ENCODE measurements at places on chromosomes 13 and 19.

DNA sequence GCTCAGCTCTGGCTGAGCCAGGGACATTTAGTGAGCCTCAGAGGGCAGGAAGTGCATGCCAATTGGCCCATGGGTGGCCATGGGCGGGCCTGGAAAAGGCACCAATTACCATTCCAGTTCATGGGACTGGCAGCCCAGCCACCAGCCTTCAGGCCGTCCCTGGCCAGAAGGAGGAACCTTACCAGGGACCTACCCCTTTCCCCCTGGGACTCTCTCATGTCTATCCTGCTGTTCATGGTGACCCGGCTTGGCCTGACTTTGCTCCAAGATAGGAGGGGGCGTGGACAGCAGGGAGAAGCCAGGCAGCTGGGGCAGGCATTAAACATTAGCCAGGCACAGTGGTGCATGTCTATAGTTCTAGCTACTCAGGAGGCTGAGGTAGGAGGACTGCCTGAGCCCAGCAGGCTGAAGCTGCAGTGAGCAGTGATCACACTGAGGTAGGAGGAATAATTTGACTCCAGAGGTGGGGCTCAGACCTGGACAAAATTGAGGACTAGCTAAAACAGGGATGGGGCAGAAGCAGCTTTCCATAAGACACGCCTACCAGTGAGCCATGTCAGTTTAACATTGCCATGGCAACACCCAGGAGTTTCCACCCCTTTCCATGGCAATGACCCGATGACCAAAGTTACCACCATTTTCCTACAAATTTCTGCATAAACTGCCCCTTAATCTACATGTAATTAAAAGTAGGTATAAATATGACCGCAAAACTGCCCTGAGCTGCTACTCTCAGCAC lies 14.3 kb upstream of the ZNF426 start:
- no peak for DNase-seq

DNA sequence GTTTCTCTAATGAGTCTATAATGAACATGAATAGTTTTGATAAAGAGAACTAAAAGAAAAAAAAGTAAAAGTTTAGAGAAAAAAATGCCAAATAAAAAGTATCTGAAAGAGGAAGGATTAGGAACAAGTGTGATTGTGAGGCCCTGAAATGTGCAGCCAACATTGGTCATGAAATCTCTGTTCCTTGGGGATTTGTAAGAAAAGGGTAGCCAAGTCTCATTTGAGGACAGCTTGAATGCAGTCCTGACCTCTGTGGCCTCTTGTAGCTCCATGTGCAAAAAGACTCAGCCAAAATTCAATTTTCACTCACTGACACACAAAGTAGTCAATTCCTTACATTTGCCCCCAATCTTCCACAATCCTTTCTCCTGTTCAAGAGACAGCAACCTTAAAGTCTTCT lies 167.9 kb downstream of the KLF12 start:
- no peak for DNase-seq

DNA sequence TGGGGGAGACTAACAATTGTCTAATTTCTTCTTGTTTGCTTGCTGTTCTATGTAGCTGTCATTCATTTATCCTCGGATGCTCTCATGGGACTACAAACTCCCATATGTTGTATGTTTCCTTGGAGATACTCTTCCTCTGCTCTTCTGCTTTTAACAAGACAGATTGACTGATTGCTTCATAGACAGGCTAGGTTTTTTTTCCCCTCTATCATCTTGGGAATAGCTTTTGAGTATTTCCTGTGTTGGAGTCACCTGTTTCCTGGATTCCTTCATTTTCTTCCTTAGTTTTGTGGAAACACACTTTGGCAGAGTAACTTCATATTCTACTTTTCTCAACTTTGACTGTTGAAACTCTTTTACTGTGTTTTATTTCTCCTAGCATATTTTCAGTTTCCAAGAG lies 27.6 kb downstream of the EDNRB start:
- DNase-seq, result no peak

- no peak for DNase-seq
Measured at GRCh38 chr13:46613409-46614049, 60.6 kb downstream of the LRCH1 start.

GRCh38 chr13:79435561-79435990 lies 29.5 kb upstream of the RBM26 start:
- no peak for DNase-seq

DNA sequence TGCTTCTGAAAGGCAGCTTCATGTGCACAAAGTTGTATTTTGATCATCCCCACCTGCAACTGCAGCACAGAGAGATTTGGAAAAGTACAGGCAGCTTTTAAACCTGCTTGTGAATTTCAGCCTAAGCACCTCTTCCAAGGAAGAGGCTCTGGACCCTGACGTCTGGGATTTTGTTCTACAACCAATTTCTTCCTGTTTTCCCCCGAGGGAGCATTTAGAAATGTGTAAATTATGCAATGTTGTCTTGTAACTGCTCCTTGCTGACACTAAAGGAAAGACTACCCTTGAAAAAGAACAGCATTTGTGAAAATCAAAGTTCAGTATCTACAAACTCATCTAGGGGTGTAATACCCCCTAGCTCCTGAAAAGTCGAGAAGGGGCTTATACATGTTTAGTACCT lies 15.4 kb downstream of the MED26 start:
- DNase-seq, result no peak

- no peak for DNase-seq
Measured at GRCh38 chr19:44988273-44988672, 13.0 kb upstream of the RELB start.

DNA sequence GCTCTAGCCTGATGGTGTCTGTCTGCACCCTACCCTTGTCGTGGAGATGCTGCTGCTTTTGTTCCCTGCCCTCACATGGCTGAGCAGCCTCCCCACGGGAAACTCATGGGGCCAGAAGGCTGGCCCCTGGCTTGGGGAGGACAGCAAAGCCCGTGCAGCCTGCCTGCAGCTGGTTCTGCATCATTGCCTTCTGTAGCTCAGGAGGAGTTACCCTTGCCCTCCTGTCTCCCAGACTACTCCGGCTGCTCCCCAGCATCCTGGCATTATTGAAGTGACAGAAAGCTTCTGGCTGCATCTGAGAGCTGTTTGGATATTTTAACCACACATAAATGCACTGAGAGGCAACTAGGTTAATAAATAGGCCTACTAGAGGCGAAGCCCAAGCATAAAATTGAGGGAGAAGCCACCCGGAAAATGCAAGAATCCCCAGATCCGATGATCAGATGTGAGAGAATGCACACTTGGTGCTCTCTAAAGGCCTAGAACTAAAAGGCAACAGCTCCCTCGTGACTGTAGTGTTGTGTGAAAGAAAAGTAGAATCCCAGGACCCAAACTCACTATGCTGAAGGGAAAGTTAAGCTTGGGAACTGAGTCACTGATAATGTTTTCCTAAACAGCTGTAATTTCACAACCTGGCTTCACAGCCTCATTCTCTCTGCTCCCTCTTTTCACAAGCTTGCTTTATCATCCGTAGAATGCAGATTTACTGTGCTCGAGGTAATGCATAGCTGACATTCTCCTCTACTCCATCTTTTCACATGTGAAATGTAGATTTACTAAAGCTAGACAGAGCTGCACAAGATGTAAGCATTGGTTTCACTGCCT lies 110.8 kb downstream of the TNFRSF19 start:
- DNase-seq, result no peak

DNA sequence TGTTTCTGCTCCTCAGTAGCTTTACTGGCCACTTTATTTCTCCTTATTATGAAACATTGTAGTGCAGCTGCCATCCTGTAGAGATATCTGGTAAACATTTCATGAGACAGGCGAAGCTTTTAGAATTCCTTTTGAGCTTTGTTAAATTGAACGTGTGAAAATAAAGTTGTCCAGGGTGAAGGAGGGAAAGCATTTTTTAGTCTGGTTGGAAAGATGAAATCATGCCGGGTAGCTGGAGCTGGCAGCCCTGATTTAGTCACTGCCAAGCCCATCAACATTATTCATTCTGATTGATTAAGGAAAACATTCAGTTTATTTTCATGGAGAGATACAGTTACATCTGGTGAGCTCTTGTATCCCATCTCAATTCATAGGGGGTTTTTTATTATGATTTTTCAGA lies 326.2 kb upstream of the GPC6 start:
- no peak for DNase-seq

- no peak for DNase-seq
Measured at GRCh38 chr13:112255550-112256120, 120.5 kb upstream of the SPACA7 start.

DNA sequence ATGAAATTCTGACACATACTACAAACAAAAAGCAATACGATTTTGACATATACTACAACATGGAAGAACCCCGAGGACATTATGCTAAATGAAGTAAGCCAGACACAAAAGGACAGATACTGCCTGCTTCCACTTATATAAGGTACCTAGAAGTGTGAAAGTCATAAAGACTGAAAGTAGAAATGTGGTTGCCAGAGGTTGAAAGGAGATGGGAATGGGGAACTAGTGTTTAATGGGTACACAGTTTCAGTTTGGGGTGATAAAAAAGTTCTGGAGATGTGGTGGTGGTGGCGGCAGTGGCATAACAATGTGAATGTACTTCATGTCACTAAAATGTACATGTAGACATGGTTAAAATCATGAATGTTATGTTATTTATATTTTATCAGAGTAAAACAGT lies 12.1 kb upstream of the NDFIP2 start:
- no peak for DNase-seq

DNA sequence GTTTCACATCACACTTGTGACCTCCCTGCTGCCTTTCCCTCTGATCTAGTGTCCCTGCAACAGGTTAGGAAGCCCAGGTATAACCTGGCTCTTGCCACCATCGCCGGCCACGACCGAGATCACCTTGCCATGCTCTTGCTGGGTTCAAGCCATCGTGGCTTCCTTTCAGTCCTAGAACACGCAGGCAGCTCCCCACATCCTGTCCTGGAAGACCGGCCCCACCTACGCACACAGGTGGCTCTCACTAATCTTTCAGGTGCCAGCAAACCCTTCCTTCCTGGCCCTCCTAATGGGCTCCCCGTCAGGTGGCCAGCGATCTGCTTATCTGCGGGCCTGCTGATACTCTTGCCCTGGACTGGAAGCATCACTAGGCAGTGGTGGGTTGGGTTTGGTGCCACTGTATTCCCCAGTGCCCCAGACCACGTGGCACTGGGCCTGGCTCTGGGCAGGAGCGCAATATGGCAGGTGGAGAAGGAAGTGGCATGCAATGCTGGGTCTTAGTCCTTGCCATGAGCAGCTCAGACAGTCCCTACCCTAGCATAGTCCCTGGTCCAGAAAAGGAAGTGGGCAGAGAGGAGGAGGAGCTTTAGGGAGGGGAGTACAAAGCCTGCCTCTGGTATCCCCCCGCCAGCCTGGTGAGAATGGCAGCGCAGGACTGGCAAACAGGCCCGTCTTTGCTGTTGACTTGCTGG lies 11.8 kb downstream of the PPP1R37 start:
- no peak for DNase-seq

DNA sequence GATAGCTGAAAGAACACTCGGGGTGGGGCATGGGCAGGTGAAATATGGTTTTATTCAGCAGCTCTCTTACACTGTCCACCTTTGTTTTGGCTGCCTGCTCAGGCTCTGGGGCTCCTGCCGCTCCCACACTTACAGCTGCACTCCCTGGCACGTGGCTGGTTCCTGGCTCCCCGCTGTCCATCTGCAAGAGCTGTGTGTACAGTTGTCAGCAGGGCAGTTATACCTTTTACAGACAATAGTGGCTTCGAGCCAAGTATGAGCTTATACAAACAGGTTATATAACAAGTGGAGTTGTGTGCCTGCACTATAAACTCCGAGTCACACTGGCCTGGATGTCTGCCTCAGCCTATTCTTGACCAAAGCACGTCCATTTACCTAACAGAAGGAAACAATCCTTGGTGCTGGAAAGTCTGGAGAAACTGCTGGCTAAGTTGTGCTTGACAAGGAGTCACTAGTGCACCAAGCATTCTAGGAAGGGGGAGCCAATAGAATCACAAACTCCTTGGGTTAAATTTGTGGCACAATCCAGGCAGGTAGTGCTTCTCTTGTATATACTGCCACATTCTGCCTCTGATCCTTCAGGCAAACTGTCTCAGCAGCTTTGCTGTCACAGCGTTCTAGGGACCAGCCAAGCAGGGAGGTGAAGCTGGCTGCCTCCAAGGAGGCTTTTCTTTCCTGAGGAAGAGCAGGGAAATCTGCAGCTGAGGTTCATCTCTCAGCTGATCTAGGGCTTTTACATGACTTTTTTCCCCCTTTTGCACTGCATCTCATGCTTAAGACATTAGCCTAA lies 68.2 kb downstream of the NHLRC3 start:
- DNase-seq, result no peak

- DNase-seq, result no peak
Measured at GRCh38 chr19:1699998-1700732, 47.8 kb upstream of the TCF3 start.

- DNase-seq, result peak; percentile 87
Measured at GRCh38 chr19:18865973-18866799, 29.8 kb downstream of the CERS1 start.

GRCh38 chr13:102856557-102856956 lies 10.7 kb downstream of the ERCC5 start:
- DNase-seq, result no peak

GRCh38 chr19:10471909-10472308 lies 31.2 kb downstream of the KEAP1 start:
- DNase-seq, result no peak

DNA sequence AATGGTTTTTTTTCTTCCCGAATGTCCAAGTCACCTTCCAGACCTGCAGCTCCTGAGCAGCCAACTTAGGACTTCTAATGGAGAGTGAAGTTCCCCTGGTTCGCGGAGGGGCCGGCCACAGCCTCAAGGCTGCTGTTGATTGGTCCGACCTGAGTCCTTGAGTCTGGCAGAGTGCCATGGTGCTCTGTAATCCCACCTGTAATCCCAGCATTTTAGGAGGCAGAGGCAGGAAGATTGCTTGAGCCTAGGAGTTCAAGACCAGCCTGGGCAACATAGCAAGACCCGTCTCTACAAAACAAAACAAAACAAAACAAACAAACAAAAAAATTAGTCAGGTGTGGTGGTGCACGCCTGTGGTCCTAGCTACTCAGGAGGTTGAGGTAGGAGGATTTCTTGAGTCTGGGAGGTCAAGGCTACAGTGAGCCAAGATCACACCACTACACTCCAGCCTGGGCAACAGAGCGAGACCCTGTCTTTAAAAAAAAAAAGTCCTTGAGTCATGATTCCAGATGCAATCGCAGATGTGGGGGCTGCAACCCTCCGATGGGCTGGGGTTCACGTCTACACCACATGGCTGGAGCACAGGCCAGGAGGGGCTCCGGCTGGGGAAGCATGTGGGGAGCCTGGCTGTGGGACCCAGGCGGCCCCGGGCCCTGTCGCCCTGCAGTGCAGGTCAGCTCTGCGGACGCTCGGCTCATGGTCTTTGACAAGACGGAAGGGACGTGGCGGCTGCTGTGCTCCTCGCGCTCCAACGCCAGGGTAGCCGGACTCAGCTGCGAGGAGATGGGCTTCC lies 17.7 kb downstream of the HPN start:
- DNase-seq, result no peak

DNA sequence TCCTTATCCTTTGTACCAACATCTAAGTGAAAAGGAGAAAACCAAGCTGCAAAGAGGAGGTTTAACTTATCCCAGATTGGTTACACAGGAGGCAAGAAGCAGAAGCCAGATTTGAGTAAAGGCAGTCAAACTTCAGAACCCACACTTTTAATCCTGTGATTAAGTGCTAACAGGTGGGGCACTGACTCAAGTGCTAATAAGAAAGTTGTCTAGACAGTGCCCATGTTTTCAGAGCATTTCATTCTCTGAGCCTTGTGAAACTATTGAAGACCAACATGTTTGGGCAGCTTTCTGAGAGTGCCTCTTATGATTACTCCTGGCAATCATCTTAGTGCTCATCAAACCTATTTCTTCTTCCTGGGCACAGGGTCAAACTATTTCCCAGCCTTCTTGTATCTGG lies 380.8 kb downstream of the KCNRG start:
- no peak for DNase-seq

Data from nephron progenitor cell (in vitro differentiated cells).